ENCODE measurements at places on chromosomes 16 and 17.
A peak's percentile ranks its signal among the peaks of the same experiment; 100 is the strongest.

- DNase-seq: no peak
These were observed 13.4 kb downstream of the WWP2 start for GRCh38 chr16:69775563-69775962.

DNA sequence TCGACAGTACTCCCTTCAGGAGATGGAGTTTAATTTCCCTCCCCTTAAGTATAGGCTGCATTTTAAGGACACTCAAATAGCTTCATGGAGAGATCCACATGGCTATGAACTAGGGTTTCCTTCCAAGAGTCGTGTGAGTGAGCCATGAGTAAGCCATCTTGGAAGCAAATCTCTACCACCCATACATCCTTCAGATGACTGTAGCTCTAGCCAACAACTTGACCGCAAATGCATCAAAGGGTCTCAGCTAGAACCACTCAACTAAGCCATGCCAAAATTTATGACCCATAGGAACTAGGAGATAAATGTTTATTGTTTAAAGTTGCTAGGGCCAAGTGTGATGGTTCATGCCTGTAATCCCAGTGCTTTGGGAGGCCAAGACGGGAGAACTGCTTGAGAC is 43.4 kb downstream of the METTL16 start:
- DNase-seq: peak; percentile 27

DNA sequence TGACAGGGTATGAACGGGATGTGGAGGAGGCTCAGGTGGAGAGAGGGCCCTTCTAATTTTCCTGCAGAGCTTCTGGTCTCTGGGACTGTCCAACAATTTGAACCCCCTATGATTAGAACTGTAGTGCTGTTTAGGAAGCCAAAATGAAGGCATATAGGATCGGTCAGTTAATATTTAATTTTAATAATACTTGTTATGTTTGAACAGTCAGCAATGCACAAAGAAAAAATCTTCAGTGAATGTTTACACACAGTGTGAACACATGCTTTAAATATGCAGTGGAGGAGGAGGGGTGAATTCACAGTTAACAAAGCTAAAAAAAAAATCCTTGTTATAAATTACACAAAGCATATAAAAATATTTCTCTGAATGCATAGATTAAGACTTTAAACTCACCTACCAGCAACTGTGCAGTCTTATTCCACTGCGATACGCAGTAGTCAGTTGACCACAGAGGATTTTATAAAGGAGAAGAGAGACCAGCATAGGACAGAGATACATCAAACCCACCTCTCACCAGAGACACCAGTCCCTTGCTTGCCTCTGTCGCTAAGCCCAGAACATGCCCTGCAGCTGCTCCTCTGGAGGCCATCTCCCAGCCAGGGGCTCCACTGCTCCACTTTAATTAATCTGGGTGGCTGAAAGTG is 14.6 kb downstream of the ANKRD40 start:
- DNase-seq: no peak

DNA sequence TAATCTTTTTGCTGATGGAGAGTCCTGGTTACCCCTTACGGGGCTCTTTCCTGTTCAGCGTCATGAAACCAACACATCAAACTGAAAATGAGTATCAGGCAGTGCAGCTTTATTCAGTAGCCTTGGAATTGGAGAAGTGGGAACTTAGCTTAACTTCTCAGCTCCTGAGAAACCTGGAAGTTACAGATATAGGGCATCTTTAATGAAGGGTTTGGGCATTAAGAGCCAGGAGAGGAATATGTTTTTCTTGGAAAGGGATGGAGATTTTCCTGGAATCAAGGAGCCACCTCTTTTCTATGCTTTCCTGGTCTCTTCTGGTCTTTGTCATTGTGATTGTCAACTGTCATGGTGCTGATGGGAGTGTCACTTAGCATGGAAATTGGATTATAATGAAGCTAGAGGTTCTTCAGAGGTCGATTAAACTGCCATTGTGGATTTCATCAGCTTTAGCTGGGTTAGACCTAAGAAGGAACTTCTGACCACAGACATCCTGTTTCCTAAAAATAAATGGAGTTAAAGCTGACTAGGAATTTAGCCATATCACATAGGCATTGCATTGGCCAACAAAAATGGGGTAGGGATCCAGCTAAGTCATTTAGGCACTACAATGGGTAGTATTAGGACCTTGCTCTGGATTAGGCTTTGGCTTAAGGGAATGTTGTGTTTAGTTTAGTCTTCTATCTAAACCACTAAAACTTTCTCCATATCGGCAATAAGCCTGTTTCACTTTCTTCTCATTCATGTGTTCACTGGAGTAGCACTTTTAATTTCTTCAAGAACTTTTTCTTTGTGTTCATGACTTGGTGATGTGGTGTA is 186.4 kb downstream of the BCAS3 start:
- DNase-seq: peak; percentile 3

GRCh38 chr17:8237175-8237574 is 10.7 kb downstream of the CTC1 start:
- DNase-seq: no peak

GRCh38 chr17:65193716-65194293 is 56.6 kb downstream of the RGS9 start:
- no peak for DNase-seq

GRCh38 chr17:18261146-18261515 is 669 bp downstream of the MIEF2 start:
- peak; percentile 36 for DNase-seq

DNA sequence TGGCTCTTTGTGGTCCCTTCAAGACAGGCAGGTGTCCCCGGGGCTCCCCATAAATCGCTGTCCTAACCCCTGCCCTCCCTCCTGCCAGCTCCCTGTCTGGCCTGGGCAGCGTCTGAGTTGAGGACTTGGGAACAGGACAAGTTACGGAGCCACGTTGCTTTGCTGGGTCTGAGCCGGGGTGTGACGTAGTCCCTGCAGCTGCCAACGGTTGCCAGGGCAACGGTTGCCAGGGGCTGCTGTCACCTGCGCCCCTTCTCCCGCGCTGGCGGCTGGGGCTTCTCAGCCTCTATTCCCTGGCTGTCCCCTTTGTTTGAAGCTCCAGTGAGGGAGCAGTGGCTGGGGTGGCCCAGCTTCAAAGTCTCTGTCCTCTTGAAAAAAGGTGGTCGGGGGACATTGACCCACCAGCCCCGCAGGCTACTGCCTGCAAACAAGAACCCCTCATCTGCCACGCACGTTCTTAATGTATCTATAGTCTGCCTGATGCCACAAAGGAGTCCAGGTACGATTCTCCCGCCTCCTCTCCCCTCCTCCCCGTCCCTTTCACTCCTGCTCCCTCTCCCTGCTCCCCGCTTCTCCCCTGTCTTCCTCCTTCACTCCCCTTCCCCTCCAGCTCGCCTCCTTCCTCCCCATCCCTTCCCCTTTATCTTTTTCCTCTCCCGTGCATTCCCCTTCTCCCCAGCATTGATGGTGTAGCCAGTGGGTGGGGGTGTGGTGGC is 10.9 kb downstream of the ADGRG1 start:
- no peak for DNase-seq

DNA sequence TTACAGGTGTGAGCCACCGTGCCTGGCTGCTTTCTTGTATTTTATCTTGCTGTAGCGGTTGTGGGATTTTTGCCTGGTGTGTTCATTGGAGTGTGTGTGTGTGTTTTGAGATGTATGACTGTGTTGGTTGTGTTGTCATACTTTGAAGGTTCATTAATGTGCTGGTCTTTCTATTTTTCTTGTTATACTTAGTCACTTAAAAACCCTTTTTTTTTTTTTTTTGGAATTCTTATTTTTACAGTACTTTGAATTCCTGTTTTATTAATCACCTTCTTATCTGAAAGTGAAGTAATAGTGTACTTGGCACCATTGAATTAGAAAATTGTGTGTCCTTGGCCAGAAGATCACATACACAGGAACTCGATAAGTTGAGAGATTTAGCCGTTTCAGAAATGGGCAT is 30.2 kb downstream of the TENT4B start:
- DNase-seq: peak; percentile 15

DNA sequence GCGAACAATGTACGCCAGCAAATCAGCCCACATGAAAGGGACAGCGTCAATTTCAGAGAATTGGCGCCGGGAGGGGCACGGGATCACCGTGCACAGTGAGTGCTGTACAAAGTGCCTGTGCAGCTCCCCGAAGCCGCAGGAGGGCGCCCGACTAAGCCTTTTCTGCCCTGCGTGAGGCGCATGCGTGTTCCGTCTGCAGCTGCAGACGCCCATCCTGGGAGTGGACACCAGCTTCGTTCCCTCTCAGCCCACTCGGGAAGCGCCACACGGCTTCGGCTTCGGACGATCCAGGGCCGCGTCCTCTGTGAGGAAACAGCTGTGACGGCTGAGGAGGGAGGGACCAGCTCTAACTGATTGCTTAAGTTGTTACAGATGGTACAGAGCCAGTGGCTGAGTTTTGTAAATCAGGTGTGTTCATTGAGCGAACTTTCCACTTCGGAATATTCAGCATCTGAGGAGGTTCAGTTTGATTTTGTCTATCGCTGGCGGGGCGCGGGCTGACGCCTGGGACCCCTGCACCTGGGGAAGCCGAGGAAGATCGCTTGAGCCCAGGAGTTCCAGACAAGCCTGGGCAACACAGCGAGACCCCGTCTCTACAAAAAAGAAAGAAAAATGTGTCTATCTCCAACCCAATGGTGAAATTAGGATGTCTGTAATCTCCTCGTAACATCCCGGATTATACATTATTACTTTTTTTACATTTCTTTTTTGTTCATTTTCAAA is 15.4 kb upstream of the ZNF287 start:
- DNase-seq: peak; percentile 88

DNA sequence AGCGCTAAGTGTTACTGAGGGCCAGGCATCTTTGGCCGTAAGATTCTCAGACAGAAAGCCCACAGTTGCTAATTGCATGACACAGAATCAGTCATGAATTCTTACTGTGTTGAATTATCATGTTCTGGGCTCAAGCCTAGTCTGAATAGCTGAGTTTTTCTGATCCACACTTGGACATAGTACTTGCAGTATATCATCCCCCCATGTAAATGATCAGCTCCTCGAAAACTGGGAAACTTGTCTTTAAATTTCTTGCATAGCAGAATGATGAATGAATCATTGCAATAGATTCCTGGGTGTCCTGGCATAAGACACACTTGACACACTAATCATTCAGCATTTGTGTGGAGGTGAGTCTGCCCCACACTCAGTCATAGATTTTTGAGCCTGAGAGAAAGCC is 2.2 kb downstream of the MLYCD start:
- DNase-seq: no peak

GRCh38 chr16:27824006-27824405 is 239.5 kb downstream of the GSG1L start:
- DNase-seq: no peak

GRCh38 chr17:82394278-82394677 is 22.7 kb downstream of the UTS2R start:
- no peak for DNase-seq

DNA sequence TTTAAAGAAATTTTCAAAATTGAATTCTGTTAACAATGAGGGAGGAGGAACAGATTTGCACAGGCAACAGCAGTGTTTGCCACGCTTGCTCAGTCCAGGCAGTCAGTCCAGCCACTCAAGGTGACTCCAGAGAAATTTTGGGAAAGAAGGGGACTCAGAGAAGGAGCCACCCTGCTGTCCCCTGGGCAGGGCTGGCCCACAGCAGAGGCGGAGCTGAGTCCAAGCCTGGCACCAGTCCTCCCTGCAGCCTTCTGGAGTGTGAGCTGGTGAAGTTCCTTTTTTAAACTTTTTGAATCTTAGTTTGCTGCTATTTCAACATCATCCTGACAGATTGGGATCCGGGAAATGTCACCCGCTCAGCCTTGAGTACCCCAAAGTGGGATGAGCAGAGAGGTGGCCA is 14.5 kb upstream of the SLC47A2 start:
- peak; percentile 10 for DNase-seq

- no peak for DNase-seq
These were observed 5.2 kb upstream of the RAB26 start for GRCh38 chr16:2142942-2143877.

DNA sequence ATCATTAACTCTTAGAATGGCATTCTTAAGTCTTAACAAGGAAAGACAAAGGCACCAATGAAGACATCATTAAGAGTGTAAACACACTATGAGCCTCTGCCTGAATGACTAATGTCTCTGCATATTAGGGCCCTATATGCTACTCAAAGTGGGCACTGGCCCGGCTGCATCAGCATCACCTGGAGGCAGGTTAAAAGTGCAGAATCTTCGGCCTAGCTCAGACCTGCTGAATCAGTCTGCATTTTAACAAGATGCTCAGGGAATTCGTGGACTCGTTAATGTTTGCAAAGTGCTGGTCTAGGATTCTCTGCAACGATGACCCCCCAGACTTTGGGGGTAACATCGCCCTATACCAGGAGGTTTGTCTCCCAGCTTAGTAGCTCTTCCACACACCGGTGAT is 6.7 kb downstream of the MPP3 start:
- no peak for DNase-seq

- no peak for DNase-seq
These were observed 136.7 kb upstream of the NUDT7 start for GRCh38 chr16:77585379-77586251.

GRCh38 chr17:78175643-78175981 is 7.2 kb downstream of the SYNGR2 start:
- DNase-seq: no peak

DNA sequence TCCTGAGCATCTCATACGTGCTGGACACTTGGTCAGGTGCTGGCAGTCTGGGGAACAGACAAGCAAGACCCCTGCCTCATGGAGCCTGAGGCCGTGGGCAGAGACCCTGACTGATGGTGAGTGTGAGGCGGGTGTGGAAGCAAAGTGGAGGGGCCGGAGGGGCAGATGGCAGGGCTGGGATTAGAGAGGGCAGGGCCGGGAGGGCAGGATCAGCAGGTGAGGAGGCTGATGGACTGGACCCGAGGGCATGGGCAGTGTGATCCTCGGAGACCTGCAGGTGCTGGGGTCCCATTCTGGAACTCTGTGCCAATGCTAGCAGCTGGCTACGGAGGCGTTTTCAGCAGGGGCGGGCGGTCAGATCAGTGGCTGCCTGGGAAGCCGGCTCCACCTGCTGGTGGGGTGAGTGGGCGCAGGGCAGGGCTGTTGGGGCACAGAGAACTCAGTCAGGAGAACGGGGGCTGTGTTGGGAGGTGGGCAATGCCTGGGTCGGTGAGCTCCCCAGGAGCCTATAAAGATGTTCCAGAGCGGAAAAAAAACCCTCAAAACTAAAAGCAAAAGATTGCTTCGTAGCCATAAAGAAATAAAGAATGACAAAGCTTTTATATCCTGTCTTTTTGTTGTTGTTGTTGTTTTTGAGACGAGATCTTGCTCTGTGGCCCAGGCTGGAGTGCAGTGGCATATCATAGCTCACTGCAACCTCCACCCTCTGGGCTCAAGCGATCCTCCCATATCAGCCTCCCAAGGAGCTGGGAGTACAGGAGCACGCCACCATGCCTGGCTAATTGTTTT is 8.9 kb upstream of the C16orf74 start:
- no peak for DNase-seq
